HuH-7.5 (cell line): ENCODE measurements at places on chromosomes 5 and 9.
A peak's percentile ranks its signal among the peaks of the same experiment; 100 is the strongest.

GRCh38 chr5:56386046-56386445 lies 152.9 kb upstream of the ANKRD55 start:
- no peak for DNase-seq

GRCh38 chr9:126633881-126634558 lies 20.3 kb downstream of the LMX1B start:
- DNase-seq = no peak

DNA sequence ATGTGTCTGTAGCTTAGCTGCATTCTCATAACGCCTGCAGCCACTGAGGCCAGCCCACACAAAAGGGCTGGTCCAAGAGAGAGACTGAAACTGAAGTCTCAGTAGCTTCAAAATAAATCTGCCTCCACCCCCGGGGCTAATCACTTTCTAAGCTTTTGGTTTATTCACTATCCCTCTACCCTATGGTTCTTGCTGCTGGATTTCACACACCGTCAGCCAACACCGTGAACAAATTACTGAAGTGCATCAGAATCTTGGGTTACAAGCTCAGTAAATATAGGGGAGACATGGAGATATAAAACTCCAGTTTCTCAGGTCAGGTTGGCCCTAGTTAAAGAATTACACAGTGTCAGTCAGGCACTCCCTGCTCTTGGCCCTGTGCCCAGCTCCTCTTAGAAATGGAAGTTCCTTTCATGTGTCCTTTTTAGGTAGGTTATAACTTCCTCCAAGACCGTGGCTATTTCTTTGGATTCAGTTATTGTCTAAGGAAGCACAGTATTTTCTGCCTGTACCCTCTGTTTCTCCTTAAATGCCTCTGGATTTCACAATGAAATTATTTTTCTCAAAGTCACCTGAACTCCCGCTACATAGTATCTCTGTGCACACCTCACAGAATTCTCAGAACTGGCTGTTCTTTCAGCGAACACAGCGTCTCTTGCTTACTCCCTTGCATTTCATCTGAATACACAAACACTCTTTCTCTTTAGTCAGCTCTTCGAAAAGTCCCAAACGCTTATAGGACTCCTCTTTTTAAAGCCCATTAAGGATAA lies 112.5 kb downstream of the FAM174A start:
- DNase-seq = no peak

- no peak for DNase-seq
Observed at GRCh38 chr5:143495110-143495509, 91.6 kb upstream of the NR3C1 start.

GRCh38 chr5:1040571-1040970 lies 32.0 kb downstream of the NKD2 start:
- no peak for DNase-seq

DNA sequence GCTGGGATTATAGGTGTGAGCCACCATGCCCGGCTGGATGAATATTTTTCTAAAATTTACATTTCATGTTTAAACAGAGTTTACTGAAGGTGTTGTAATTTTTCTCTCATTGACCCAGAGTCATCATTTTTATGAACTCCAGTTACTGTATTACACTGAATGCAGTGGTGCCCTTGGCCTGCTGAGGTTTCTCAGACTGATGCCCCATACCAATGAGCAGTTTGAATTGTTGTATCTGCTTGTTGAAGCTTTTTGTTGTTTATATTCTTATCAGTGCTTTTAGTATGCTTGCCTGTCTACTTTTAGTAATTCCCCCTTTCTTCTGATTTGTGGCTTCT lies 29.9 kb downstream of the NFX1 start:
- no peak for DNase-seq

- peak; percentile 84 for DNase-seq
Observed at GRCh38 chr9:109320742-109321448, at the start of gene EPB41L4B. EPB41L4B (minus strand) TSS chr9:109321059; CDS start chr9:109320446, 613 bp downstream.

GRCh38 chr9:112315331-112316257 lies 17.8 kb downstream of the PTBP3 start:
- no peak for DNase-seq

DNA sequence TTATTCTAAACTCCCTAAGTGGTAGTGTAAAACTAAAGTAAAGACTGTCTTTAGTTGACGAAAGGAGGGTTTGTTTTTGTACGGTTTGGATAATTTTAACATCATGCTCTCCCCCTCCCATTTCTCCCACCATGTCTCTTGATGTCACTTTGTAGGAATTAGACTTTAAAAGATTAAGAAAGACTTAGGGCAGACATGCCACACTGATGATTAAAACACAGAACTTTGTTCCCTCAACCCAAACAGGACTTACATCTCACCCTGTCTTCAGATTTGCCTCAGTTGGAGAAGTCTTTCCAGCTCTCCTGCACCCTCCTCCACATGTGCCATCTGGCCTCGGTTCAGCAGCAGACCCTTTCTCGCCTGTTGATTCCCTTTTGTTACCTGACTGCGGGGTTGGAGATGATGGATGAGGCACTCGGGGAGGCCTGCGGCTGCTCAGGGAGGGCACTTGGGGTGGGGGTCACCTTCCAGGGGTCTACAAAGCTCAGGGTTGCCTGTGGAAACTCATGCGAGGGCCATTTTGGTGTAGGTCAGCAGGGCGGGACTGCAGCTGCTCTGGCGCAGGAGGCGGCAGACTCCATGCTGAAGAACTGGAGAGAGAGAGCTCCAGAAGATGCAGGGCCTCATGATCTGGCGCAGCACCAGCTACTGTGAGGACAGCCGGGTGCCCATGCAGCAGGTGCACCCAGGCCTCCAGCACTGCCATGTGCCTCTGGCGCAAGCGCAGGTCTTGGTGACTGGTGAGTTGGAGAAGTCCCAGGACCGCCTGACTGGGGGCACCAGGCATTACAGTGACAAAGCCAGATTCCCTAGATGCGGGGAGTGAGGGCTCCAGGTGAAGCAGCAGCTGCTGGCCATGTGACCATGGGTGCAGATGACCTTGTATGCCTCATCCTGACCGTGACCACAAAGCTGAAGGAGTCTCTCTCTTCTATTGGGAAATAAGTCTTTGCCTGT lies 24.5 kb upstream of the EXOC3 start:
- no peak for DNase-seq

DNA sequence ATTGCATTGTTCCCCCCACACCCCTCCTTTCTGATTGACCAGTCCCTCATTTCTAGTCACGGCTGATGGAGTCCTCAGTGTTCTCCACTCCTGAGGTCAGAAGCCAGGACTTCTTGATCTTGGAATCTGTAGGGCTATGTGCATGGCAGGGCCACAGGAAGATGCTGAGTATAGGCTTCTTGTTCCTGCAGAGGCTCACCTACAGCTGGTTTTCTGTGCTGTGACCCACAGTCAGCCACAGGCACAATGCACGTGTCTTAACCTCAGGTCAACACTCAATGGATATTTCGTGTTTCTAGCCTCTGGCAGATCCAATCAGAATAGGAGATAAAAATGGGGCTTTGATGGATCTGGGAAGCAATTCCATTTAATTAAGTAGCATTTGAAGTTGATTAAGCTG lies 14.3 kb upstream of the CXCL14 start:
- no peak for DNase-seq

DNA sequence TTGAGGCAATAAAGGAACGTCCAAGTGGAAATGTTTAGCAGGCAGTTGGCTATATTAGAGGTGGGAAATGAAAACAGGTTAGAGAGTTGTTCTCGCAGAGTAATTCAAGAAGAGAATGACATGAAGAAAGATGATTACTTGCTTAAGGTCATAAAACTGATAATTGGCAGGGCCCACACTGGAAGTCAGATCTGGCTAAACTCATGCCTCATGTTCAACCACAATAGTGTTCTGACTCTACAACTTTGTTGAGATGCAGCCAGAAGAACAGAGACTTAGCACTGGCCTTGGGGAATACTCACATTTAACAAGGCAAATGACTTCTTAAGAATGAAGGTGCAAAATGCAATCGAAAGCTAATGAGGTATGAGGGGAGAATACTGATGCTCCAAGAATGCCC lies 27.2 kb upstream of the TNFSF8 start:
- DNase-seq = no peak

- DNase-seq = peak; percentile 82
Observed at GRCh38 chr5:177368869-177369644, 11.3 kb downstream of the RGS14 start.

GRCh38 chr5:103014983-103015382 lies 105.0 kb downstream of the GIN1 start:
- DNase-seq = no peak

GRCh38 chr9:93673021-93673838 lies 96.8 kb downstream of the PHF2 start:
- DNase-seq = no peak

GRCh38 chr9:127022913-127023660 lies 99.3 kb downstream of the ANGPTL2 start:
- DNase-seq = no peak

- no peak for DNase-seq
Observed at GRCh38 chr5:139904566-139904815, 108.9 kb downstream of the PSD2 start.

DNA sequence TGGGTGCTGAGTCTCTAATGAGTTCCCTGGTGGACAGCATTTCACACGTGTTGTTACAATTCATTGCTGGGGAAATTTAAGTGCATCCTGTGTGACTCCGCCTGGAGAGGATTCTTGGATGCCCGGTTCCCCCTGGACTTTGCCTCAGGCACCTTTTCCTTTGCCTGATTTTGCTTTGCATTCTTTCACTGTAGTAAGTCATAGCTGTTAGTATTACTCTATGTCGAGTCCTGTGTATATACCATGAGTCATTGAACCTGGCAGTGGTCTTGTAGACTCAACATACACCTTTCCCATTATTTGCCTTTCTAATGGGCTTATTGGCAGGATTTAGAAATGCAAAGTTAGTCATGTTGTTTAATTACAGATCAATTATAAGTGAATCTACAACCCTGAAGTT lies 81.9 kb upstream of the DHFR start:
- no peak for DNase-seq

GRCh38 chr9:130501639-130502038 lies 56.9 kb downstream of the ASS1 start:
- DNase-seq = no peak

DNA sequence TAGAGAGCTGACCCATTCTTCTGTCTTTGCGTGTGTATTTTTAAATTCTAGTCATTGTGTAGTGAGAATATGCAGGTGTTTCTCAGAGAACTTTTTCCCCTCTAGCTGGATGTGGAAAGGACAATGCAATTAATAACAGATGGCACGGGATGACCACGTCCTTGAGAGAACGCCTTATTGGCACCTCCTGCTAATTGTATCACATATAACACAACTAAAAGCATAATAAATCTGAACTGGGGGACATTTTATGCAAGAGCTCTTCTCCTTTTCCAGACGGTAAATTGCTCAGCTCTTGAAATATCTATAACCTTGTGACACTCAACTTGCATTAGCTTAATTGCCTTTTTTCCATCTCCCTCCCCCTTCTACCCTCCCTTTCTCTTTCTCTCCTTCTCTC lies 62.9 kb upstream of the IZUMO3 start:
- no peak for DNase-seq

- DNase-seq = no peak
Observed at GRCh38 chr5:146588331-146589027, 72.5 kb upstream of the GPR151 start.

DNA sequence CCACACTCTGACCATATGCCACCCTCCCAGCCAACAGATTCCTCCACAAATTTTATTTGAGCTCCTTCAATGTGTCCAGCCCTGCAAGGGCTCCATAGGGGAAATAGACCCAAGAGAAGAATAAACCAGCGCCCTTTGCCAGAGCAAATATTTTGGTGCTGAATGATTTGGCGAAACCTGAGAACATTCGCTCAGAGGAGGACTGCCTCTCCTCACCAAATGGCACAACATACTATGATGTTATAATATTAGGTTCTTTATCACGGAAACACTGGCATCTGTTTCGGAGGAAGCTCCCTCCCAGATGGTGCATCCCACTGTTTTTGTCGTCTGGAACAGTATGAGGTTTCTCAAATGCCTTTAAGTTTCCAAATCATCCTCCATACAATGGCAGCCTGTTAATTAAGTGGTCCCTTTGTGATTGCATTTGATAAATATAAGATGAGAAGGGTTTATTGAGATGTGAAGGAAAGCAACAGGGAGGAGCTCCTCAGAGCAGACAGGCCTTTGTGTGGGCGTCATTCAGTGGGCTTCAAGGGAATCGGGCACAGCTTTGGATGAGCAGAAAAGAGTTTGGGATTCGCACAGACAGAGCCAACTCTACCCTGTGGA lies 139.1 kb upstream of the ADRA1B start:
- DNase-seq = no peak

GRCh38 chr9:73202980-73203379 lies 51.3 kb downstream of the ANXA1 start:
- DNase-seq = no peak

DNA sequence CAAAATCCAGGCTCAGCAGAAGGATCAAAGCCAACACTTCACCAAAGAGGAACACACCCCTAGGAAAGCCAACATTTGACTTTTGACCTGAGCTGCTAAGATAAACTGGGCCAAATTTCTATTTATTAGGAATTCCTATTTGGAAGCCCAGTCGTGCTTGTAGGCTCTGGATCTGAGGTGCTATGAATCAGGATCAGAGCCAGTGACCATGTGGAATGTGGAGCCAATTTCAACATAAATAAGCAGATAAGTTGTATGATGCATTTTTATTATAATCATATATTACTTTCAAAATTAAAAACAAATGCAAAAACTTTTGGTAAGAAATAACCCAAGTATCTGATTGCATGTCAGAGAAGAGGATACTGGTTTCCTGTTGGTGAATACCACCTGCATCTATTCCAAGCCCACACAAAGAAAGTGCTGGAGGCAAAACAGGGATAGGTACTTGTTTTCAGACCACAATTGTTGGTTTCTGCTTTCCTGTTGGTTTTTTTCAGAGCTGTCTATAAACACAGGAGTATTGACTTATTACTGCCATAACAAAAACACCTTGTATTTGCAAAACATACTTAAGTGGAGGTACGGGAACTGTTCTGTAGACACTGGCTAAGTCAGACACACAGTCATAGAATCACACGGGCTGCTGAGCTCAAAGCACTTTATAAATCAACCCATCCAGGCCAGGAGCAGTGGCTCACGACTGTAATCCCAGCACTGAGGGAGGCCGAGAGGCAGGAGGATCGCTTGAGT lies 52.8 kb downstream of the ARL15 start:
- no peak for DNase-seq

- no peak for DNase-seq
Observed at GRCh38 chr5:133469252-133469651, 143.1 kb downstream of the FSTL4 start.

- DNase-seq = no peak
Observed at GRCh38 chr9:96459268-96460007, 9.5 kb downstream of the HABP4 start.

DNA sequence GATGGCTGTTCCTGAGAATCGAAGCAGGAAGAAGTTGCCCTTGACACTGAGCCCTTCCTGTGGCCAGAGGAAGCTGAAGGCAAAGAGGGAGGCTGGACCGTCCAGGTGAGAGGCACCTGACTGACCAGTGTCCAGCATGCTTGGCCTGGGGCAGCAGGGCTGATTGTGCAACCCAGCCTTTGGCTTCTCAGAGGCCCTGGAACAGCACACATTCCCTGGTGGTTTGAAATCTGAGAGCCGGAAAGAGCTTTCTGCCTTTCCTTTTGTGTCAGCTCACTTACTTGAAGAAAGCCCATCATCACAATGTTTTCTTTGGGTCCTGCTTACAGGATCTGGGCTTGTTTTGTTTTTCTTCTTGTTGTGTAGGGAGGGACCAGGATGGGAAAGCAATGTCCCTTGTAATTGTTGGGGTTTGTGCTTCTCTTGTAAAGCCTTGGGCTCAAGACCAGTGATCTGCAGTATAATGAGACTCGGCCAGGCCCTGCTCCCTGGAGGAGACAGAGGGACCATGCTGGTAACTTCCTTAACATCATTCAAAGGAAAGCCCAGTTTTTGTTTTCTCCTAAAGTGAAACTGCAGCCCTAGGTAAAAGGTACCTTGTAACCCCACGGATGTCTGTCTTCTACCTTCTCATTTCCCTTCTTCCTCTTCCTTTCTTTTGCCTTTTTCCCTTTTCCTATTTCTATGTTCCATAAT lies 213.7 kb downstream of the NXNL2 start:
- DNase-seq = no peak
